ENCODE measurements at places on chromosomes 11 and 22.

DNA sequence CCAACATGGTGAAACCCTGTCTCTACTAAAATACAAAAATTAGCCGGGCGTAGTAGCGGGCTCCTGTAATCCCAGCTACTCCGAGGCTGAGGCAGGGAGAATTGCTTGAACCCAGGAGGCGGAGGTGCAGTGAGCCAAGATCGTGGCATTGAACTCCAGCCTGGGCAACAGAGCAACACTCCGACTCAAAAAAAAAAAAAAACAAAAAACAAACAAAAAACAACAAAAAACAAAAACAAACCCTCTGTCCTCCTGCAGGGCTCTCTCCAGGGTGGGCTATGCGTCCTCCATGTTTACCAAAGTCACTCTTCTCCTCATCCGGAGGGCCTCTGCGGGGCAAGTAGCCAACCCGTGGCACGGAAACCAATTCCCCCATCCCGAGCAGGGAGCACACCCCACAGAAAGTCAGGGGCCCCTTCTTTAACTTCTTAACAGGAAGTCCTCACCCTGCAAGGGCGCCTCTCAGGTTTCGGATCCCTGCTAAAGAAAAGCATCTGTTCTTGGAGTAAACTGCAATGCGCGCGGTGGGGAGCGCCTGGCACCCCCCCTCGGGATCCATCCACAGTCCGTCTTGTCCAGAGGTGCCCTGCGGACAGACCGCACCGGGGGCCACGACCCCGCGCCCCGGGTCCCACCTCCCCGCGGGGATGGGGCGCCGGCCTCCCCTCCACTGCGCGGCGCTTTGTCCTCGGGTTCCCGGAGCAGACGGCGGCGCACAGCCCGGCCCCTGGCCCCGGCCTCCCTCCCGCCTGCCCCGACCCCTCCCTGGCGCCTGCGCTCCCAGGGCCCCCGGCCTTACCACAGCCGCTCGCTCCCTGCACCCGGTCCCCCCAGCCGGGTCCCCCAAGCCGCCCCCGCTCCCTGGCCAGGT, 712 bp downstream of the CERK start:
- DNase-seq, result no peak

DNA sequence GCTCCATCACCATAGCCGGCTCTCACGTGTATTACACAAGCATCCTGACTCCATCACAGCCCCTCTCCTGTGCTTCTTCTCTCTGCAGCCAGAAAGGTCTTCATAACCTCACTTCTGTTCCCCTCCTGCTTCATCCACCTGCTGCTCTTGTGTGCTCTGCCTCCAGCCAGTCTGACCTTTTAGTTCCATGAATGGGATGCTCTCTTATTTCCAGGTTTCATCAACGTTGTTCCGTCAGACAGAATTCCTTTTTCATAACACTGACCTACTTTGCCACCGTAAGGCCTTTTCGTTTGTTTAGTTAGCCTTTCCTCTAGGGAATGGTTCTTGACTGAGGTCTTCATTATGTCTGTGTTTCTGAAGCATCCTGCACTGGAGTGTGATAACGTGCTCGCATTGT, 18.8 kb downstream of the GRAMD1B start:
- DNase-seq, result no peak

GRCh38 chr11:1916132-1916985, 3.1 kb upstream of the TNNT3 start:
- DNase-seq, result no peak

GRCh38 chr22:35231585-35232084, 25.7 kb upstream of the HMGXB4 start:
- peak; percentile 62 for DNase-seq

DNA sequence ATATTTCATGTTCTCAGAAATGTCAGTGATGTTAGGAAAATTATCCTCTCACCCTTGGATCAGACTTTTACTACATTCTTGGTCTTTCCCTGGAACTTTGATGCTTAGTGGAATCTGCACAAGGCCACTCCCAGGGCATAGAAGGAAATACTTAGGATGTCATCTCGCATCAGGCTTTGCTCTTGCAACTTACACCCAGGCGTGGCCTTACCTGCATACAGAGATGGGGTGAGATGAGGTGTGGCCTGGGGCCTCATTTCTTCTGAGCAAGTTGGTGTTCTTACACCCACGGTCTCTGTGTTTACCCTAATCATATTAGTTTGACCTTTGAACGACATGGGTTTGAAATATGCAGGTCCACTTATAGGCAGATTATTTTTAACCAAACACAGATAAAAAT, 19.0 kb upstream of the OR52K2 start:
- no peak for DNase-seq
